ENCODE measurements at places on chromosomes 5 and 9.

DNA sequence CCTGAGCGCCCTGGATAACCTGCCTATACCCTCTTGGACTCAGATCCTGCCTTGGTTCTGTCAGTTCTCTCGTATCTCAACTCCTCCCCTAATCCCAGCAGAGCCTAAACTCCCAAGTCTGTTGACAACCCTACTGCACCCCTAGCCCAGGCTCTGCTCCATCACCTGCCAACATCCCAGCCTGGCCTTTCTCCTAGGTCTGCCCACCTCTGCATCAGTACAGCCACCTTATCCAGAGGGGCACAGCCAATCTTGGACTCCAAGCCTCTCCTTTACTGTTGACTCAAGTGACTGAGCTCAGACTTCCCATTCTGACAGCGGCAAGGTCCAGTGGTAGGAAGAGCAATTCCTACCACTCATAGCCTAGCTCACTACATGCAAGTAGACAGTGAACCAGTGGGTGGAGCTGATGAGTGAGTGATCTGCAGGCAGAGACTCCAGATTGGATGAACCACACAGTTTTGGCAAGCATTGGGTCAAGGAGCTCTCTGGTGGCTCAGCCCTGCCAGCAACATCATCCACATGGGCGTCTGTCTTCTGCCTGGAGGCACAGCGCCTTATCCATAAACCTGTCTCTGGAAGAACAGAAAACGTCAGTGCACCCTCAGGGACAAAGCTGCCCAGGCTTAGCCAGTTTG lies 26.5 kb downstream of the TRMO start:
- DNase-seq, result no peak

- DNase-seq, result no peak
These were observed 140.1 kb upstream of the MOCS2 start for GRCh38 chr5:53249529-53250200.

DNA sequence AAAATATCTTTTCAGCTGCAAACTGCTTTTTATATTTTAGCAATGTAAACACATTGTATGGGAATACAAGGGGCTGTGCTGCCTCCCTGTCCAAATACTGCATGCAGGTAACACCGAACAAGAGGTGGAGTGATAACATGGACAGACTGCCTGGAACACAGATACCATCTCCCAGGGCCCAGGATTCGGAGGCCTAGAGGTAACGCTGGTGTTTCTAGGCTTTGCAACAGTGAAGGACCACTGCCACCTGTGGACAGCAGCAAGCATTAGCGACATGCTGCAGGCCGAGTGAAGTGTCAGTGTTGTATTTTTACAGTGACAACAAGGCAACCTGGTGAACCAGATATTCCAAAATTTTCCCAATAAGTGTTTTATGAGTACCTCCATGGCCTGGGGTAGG lies 379.1 kb downstream of the DMRT2 start:
- no peak for DNase-seq

DNA sequence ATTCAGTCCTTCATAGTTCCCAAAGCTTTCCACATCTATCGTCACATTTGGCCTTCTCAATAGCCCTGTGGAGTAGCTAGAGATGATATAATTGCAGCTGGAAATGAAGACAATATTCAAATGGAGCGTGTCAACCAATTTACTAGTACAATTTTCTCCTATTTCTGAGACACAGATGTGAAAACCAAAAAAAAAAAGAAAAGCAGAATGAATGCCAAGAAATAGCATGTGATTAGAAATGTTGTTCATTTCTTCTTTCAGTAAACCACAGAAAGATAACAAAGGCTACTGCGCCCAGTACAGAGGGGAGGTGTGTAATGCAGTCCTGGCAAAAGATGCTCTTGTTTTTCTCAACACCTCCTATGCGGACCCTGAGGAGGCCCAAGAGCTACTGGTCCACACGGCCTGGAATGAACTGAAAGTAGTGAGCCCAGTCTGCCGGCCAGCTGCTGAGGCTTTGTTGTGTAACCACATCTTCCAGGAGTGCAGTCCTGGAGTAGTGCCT lies 99.0 kb downstream of the MUSK start:
- no peak for DNase-seq

DNA sequence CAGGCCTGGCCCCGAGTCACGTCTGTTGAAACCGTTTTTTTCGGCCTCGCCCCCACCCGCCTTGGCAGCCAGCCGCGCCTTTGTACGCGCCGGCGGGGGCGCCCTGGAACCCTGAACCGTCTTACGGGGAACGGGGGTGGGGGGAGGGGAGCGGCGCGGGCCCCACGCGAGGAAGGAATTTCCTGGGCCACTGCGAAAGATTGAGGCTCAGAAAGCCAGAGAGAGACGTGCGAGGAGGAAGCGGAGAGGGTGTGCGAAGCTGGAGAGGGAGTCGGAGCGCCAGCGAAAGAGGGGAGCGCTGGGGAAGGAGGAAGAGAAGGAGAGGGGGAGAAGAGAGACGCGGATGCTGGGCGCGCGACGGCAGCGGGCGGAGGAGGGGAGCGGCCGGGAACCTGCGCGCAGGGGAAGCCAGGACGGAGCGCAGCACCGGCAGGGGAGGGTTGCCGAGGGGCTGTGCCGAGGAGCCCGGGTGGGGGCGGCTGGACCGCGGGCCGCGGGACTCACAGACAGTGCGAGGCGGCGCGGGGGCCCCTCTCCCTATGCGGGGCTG lies 4.6 kb upstream of the PRDM12 start:
- no peak for DNase-seq

DNA sequence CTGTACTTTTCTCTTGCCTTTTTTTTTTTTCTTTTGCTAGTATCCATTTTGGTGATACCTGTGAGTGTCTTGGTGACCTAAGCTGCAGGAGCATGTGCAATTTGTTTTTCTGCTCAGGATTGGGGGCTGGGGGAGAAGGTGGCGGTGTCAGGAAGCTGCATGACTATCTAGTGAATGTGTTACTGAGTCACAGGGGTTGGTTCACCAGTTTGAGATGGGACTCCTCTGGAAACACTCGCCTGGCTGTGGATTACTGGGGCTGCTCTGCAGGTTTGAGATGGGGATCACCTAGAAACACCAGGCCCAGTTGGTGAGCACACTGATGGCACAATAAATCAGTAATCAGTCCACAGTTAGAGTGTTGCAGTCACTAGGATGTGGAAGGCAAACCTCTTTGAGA lies 447.9 kb downstream of the SPATA31D1 start:
- DNase-seq, result no peak

GRCh38 chr9:34869390-34869789 lies 88.7 kb upstream of the PHF24 start:
- no peak for DNase-seq

GRCh38 chr9:94563548-94563947 lies 8.7 kb downstream of the PCAT7 start:
- no peak for DNase-seq

DNA sequence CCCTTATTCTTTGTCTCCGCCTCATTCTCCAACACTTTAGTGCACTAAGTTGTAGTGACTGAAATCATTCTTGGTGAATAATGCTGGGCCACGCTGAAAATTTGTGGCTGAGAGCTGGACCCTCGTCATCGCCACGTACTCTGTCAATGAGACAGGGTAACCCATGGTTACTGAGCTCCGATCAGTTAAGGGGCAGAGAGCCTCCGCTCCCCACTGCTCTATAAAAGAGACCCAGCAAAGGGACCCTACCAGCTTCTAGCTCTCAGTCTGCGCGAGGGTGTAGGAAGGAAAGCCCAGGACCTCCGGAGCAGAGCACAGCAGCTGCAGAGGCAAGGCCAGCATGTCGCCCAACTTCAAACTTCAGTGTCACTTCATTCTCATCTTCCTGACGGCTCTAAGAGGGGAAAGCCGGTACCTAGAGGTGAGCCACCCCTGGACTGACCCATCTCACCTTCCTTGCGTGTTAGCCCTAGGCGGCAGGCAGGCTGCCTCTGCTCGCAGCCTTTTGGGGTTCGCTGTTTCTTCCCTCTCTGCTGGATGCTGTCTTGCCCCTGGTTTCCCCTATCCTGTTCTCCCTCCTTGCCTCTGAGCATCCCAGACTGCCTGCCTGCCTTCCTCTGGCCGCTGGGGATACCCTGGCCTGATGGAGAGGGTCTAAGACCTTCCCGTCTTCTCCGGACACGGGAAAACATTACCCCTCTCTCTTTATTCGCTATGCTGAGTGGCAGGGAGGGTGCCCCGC lies at the start of gene CRHBP:
Gene CRHBP (plus strand): TSS at position 251 of the 742 bp plus-strand sequence. CDS start 90 bp downstream, at position 341.
- no peak for DNase-seq

GRCh38 chr5:95080441-95080840 lies 204.5 kb downstream of the MCTP1 start:
- no peak for DNase-seq

DNA sequence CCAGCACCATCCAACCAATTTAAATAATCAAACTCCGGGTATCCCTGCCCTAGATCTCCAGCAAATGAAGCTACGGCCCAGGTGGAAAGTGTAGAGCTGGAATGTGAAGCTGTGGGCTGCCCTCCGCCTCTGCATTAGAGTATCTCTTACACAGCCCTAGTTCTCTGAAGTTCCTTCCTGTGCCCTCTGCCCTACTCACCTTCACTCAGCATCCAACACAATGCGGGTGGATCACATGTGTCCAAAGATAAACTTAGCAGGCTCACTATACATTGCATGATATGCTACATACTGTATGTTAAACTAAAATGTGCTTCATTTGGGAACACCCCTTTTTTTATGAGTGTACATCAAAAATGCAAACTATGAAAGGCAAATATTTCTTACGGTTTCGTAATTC lies 70.0 kb upstream of the RAD23B start:
- no peak for DNase-seq

DNA sequence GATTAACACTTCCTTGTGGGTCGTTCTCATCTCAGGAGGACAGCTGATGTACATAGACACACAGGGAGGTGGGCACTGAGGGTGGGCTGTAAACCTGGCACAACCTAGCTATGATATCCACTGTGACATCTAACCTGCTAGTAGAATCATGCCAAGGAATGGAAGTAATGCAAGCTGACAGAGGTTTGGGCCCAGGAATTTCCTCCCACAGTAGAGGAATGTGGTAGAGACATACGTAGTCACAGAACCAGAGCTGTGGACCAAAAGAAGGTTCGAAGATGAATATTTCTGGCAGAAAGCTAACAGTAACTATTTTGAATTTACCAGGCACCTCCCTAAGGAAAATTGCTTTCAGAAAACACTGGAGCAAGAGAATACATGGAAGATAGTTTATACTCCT lies 15.2 kb upstream of the DNAJC25 start:
- no peak for DNase-seq

DNA sequence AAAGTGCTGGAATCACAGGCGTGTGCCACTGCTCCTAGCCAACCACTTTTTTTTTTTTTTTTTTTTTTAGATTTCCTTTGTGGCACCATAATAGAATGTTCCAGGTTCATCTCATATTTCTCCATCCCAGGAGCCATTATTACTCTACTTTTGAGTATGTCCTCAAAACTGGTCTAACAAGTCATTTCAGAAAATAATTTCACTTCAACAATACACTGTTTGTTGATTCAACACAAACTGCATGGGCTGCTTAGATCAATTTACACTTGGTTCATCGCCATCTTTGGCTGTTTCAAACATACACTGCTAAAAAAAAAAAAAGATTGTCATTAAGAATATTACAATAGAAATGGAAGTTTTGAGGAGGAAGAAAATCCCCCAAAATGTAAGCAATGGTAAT lies 57.9 kb downstream of the CSNK1A1 start:
- DNase-seq, result no peak

GRCh38 chr5:98614341-98614740 lies 159.1 kb upstream of the RGMB start:
- DNase-seq, result no peak

- DNase-seq, result no peak
These were observed 33.4 kb downstream of the ARHGAP26 start for GRCh38 chr5:142803428-142804125.

DNA sequence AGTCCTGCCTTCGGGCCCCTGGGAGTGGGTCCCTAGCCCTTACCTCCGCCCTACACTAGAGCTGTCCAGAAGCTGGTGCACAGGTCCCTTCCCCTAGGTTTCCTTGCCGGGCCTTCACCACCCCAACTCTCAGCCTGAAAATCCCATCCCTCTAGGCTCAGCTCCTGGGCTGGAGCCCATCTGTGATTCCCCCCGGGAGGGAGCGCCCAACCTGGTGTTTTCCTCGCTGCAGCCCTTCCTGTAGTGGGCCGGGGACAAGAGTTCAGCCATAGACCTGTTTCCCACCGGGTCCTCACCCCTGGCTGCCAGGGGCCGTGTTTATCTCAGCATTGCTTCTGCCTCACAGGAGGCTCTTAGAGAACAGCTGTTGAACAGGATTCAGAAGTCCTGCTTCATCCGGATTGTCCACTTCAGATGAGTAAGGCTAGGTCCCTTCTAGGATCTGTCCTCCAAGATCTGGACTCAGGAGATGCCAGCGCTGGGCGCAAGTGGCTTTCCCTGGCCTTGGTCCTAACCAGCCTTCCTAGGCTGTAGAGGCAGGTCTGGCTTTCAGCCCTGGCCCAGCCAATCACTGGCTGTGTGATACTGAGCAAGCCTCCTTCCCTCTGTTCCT lies 965 bp downstream of the GLIPR2 start:
- no peak for DNase-seq

DNA sequence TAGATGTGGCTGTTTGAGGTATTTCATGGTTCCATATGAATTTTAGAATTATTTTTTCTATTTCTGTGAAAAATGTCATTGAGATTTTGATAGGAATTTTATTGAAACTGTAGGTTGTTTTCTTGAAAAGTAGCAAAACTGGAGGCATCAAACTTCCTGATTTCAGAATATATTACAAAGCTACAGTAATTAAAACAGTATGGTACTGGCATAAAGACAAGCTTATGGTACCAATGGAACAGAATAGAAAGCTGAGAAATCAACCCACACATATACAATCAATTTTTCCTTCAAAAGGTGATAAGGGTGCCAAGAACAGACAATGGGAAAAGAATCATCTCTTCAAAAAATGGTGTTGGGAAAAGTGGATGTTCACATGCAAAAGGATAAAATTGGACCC lies 197.7 kb upstream of the DAP start:
- no peak for DNase-seq

DNA sequence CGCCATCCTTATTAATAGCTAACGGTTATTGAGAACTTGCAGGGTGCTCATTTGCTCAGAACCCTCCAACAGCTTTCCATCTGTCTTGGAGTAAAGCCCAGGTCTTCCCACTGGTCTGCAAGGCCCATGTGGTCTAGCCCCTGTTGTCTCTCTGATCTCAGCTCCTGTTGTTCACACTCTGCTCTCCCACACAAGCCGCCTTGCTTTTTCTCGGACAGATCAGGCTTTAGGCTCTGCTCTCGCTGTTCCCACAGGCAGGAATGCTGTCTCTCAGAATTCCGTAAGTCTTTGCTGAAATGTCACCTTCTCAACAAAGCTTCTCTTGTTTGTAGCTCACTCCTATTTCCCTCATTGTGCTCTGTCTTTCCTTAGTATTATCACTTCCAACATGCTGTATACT lies 34.3 kb downstream of the GPR107 start:
- DNase-seq, result no peak

DNA sequence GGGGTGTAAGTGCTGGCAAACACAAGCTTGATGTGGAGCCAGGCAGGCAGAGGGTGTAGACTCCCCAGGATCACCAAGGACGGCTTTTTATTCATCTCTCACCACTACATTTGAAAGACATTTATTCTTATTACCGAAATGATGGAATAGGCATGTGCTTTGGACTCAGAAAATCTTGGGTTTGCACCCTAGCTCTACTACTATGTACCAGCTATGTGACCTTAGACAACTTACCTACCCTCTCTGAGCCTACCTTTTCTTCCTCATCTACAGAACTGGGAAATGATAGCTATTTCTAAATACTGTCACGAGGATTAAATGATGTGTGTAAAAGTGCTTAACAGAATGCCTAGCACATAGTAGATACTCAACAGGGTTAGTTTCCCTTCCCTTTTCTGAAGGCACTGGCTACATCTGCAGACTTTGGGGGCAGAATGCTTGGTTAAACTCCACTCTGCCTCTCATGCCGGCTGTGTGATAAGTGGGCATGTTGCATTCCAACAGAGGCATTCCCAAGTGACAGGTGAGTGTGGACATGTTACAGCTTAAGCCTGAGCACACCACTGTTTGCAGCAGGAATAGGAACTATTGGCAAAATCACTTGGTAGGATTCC lies 94.8 kb downstream of the SLC1A3 start:
- DNase-seq, result no peak

Measured in stimulated activated CD8-positive, alpha-beta memory T cell treated with anti-CD3 and anti-CD28 coated beads, Interleukin-2, amount 100 ng/mL, for 1 hour (primary cell).